B cell (primary cell): ENCODE measurements at places on chromosomes 7 and 10. TPM values are rescaled to one million over a fixed set of nuclear protein-coding genes. Genes with fewer than 3 reads are reported as not detected.
A peak's percentile ranks its signal among the peaks of the same experiment; 100 is the strongest.

GRCh38 chr10:13872411-13872810 lies 285.6 kb downstream of the PRPF18 start:
- H3K4me1 ChIP-seq: peaks cover 27% of the 10 kb centered on the region
- no peak overlapping the region for H3K27ac ChIP-seq
- H3K27me3 ChIP-seq: no peaks in the 10 kb centered on the region
- DNase-seq: no peak
- no peak overlapping the region for H3K4me3 ChIP-seq

GRCh38 chr7:34191162-34191561 lies 285.8 kb downstream of the BMPER start:
- no peak for DNase-seq
- H3K4me1 ChIP-seq: no peaks in the 10 kb centered on the region
- H3K27me3 ChIP-seq: no peaks in the 10 kb centered on the region
- no peak overlapping the region for H3K4me3 ChIP-seq

The OR2A1 gene
- polyA plus RNA-seq: 0.31 and 0.52 TPM in 2 replicates

GRCh38 chr7:138157702-138158101 lies 81.4 kb downstream of the AKR1D1 start:
- H3K27ac ChIP-seq: no peak overlapping the region
- no peaks in the 10 kb centered on the region for H3K36me3 ChIP-seq
- no peak for DNase-seq
- H3K27me3 ChIP-seq: no peaks in the 10 kb centered on the region

The LIPN gene
- 0.12 TPM in 1 of 2 replicates, not detected in the other for polyA plus RNA-seq

- H3K36me3 ChIP-seq: no peaks in the 10 kb centered on the region
- no peaks in the 10 kb centered on the region for H3K27me3 ChIP-seq
- no peak overlapping the region for H3K4me3 ChIP-seq
- no peaks in the 10 kb centered on the region for H3K4me1 ChIP-seq
- no peak for DNase-seq
- H3K27ac ChIP-seq: no peak overlapping the region
Observed at GRCh38 chr7:96562966-96563365, 146.7 kb downstream of the SEM1 start.

The CACNB2 gene
- polyA plus RNA-seq: not detected in 2 replicates

GRCh38 chr10:75744261-75744660 lies 312.8 kb downstream of the LRMDA start:
- H3K4me1 ChIP-seq: no peaks in the 10 kb centered on the region
- H3K27me3 ChIP-seq: no peaks in the 10 kb centered on the region

- no peaks in the 10 kb centered on the region for H3K36me3 ChIP-seq
- H3K27me3 ChIP-seq: no peaks in the 10 kb centered on the region
- H3K27ac ChIP-seq: no peak overlapping the region
- DNase-seq: no peak
- H3K4me1 ChIP-seq: no peaks in the 10 kb centered on the region
- H3K4me3 ChIP-seq: no peak overlapping the region
Observed at GRCh38 chr7:103687272-103687671, 241.3 kb upstream of the SLC26A5 start.

- DNase-seq: no peak
- H3K27ac ChIP-seq: no peak overlapping the region
- H3K27me3 ChIP-seq: no peaks in the 10 kb centered on the region
Observed at GRCh38 chr10:68139448-68140272, 30.4 kb downstream of the MYPN start.

- H3K27ac ChIP-seq: no peak overlapping the region
- no peak overlapping the region for H3K4me3 ChIP-seq
- no peak for DNase-seq
- H3K4me1 ChIP-seq: no peaks in the 10 kb centered on the region
Observed at GRCh38 chr10:34667177-34667576, 147.9 kb downstream of the PARD3 start.

The TYW1B gene
- polyA plus RNA-seq: 4.4 and 6.8 TPM in 2 replicates

GRCh38 chr10:96341219-96342182 lies 17.3 kb downstream of the OPALIN start:
- H3K4me1 ChIP-seq: peaks cover 10% of the 10 kb centered on the region
- H3K27ac ChIP-seq: no peak overlapping the region
- no peak overlapping the region for H3K4me3 ChIP-seq

The GTPBP10 gene
- 14.2 and 17.7 TPM in 2 replicates for polyA plus RNA-seq

GRCh38 chr7:129845178-129845971 lies 107.4 kb downstream of the UBE2H start:
- H3K27me3 ChIP-seq: no peaks in the 10 kb centered on the region
- DNase-seq: no peak
- H3K36me3 ChIP-seq: no peaks in the 10 kb centered on the region
- H3K27ac ChIP-seq: no peak overlapping the region
- peaks cover 13% of the 10 kb centered on the region for H3K4me1 ChIP-seq

GRCh38 chr7:104972500-104972899 lies 41.5 kb upstream of the KMT2E start:
- H3K27ac ChIP-seq: no peak overlapping the region
- DNase-seq: no peak
- peaks cover 2% of the 10 kb centered on the region for H3K36me3 ChIP-seq
- no peak overlapping the region for H3K4me3 ChIP-seq
- H3K27me3 ChIP-seq: no peaks in the 10 kb centered on the region

The VWDE gene
- polyA plus RNA-seq: 0.03 TPM in 1 of 2 replicates, not detected in the other

GRCh38 chr7:41312235-41312634 lies 390.7 kb downstream of the INHBA start:
- H3K4me1 ChIP-seq: no peaks in the 10 kb centered on the region
- H3K27ac ChIP-seq: no peak overlapping the region
- no peaks in the 10 kb centered on the region for H3K36me3 ChIP-seq
- no peaks in the 10 kb centered on the region for H3K27me3 ChIP-seq
- no peak for DNase-seq
- no peak overlapping the region for H3K4me3 ChIP-seq

DNA sequence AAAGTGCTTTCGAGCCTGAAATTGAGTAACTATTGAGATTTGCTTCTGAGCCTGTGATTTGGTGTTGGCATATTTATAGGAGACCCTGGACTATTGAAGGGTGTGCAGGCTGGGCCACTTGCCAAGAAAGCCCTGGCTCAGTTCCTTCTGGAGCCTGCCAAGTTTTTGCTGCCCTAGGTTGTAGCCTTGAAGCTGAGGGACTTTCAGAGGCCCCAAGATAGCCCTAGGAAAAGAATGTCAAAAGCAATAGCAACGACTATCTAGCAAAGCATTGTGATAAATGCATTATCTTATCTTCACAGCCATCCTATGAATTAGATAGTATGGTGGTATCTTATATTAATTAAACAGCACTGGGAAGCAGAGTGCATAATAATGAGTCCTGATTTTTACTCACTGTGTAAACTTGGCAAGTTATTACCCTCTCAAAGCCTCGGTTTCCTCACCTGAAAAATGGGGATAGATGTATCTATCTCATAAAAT lies 473.7 kb upstream of the PODXL start:
- no peaks in the 10 kb centered on the region for H3K36me3 ChIP-seq
- H3K27ac ChIP-seq: no peak overlapping the region
- no peak overlapping the region for H3K4me3 ChIP-seq
- no peaks in the 10 kb centered on the region for H3K27me3 ChIP-seq
- no peak for DNase-seq

- peak; percentile 62 for DNase-seq
- H3K36me3 ChIP-seq: peaks cover 11% of the 10 kb centered on the region
- peaks cover 4% of the 10 kb centered on the region for H3K4me1 ChIP-seq
- H3K27me3 ChIP-seq: no peaks in the 10 kb centered on the region
Observed at GRCh38 chr7:47968847-47969774, 10.3 kb downstream of the HUS1 start.

- no peaks in the 10 kb centered on the region for H3K36me3 ChIP-seq
- DNase-seq: peak; percentile 62
- no peaks in the 10 kb centered on the region for H3K27me3 ChIP-seq
- peak overlapping the region; percentile 7 for H3K27ac ChIP-seq
- peaks cover 15% of the 10 kb centered on the region for H3K4me1 ChIP-seq
Observed at GRCh38 chr7:30330134-30331111, 46.0 kb downstream of the ZNRF2 start.

DNA sequence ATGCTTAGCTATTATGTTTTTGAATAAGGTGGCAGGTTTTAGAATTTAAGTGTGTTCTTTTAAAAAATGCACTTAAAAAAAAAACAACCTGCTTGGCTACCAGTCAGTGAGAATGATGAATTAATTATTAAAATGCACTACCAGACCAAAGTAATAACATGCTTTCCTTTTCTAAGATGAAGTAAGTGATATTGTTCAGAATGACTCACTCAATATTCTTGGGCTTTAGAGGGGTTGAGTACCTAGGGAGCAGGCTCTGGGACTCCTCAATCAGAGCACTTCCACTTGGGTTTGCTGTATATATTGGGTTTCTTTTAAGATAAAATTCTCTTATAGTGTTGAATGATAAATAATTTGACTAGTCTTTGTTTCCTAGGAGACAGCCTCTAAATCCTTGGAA lies 8.6 kb downstream of the STAM start:
- H3K4me1 ChIP-seq: peaks cover 17% of the 10 kb centered on the region
- no peak for DNase-seq
- H3K4me3 ChIP-seq: no peak overlapping the region
- no peaks in the 10 kb centered on the region for H3K27me3 ChIP-seq
- H3K36me3 ChIP-seq: no peaks in the 10 kb centered on the region

DNA sequence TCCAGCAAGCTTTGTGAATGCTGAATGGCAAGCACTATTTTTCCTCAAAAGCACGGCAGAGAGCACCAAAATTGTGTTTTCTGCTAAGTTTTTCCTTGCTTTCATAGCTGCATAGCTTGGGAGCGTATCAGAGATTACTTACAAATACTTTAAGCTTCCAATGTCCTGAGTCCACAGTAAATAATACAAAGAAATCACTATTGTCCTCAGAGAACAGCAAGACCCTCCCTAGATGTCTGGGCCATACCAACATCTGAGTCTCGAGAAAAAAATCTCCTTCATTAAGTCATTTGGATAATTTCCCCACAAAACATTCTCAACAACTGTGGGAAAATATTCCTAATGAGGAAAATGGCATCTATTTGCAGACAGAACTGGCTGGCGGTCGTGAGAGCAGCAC lies 41.7 kb downstream of the SGMS1 start:
- H3K4me1 ChIP-seq: peaks cover 28% of the 10 kb centered on the region
- H3K27me3 ChIP-seq: no peaks in the 10 kb centered on the region
- no peak for DNase-seq
- no peak overlapping the region for H3K4me3 ChIP-seq
- no peak overlapping the region for H3K27ac ChIP-seq

The SLC35G1 gene
- 0.66 and 1.7 TPM in 2 replicates for polyA plus RNA-seq

DNA sequence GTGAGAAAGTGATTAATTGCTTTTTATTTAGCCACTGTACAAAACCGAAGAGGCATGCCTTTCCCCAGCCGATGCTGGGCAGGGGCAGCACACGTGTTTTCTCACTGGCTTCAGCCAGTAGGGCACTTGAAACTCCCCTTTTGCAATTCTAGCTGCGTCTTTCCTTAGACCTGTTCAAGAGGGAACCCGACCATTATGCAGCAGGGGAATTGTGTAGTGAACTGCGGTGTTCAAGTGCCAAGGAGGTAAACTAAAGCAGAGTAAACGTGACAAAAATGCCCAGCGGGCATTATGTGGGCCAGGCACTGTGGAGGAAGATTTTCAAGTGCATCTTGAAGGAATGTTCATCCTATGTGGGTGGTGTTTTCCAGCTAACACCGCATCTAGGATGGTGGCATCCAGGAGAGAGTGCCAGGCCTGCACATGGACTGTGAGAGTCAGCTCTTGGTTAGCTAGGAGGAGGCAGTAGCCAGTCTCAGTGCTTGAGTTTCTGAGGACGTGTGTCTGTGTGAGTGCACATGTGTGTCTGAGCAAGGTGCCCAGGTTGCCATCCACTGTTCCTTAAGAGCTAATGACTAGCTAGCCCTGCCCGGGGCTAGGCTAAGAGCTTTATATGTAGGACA lies 3.3 kb downstream of the WIPF3 start:
- peaks cover 4% of the 10 kb centered on the region for H3K4me1 ChIP-seq
- no peak overlapping the region for H3K4me3 ChIP-seq
- no peaks in the 10 kb centered on the region for H3K36me3 ChIP-seq

DNA sequence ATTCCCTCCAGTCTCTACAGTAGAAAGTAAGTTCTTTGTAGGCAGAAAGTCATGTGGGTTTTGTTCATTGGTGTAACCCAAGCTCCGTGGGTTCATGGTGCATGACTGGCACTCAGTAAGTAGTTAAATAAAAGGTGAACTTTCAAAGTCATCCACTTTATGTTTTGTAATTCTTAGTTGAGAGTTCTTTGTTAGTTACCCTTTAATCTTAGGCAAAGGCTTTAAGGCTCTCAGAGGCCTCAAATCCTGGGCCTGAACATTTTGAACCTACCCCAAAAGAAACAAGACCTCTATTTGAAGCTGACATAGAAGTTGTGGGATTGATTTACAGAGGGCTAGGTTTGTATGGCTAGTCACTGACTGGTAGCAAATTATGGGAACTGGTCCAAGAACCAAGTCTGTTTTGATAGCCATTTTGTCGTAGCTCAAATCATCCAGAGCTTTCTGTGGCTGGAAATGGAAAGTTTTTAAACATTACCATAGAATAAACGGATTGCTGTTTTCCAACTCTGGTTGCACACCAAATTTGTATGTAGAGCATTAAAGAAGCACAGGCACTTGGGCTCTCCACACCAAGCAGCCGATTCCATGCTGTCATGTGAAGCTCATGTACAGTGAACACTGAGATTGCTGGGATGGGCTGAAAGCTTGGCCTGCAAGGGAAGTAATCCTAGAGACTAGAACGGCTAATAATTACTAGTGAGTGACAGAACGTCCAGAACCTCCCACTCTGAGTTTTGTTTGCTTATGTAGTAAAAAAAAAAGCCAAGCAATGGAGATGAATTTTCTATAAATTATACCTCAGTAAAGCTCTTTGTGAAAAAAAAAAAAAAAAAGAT lies 53.5 kb downstream of the DENND11 start:
- no peak for DNase-seq
- H3K4me3 ChIP-seq: no peak overlapping the region
- no peak overlapping the region for H3K27ac ChIP-seq
- peaks cover 17% of the 10 kb centered on the region for H3K4me1 ChIP-seq

DNA sequence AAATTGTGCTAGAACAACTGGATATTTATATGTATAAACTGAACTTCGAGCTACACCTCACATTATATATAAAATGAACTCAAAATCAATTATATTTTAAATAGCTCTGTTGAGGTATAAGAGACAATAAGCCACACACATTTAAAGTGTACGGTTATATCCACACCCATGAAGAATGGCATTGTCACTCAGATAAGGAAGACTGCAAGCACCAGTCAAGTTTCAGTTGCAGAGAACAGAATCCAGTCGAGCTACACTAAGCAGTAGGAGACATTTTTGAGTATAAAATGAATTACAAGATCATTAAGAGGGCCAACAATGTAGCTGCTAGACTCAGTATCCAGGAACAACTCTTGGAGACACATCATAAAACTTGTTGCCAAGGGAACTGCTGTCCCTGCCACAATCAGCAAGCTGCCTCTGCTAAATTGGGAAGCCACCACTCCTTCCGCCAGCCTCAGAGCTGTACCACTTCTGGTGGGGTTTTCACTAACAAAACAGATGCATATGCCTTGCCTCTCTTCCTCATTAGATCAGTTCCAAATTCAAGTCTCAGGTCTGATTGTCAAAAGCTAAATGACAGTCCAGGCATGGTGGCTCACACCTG lies 19.6 kb upstream of the GPNMB start:
- H3K4me1 ChIP-seq: no peaks in the 10 kb centered on the region
- no peak overlapping the region for H3K4me3 ChIP-seq
- H3K36me3 ChIP-seq: no peaks in the 10 kb centered on the region

- no peak for DNase-seq
- no peak overlapping the region for H3K27ac ChIP-seq
- H3K4me3 ChIP-seq: no peak overlapping the region
- H3K4me1 ChIP-seq: no peaks in the 10 kb centered on the region
- no peaks in the 10 kb centered on the region for H3K36me3 ChIP-seq
Observed at GRCh38 chr10:43706166-43706565, 57.5 kb upstream of the ZNF32 start.

- H3K27ac ChIP-seq: no peak overlapping the region
- no peak for DNase-seq
- no peak overlapping the region for H3K4me3 ChIP-seq
- H3K27me3 ChIP-seq: no peaks in the 10 kb centered on the region
- no peaks in the 10 kb centered on the region for H3K4me1 ChIP-seq
Observed at GRCh38 chr7:133582766-133583523, 330.1 kb downstream of the EXOC4 start.
